ENCODE measurements at places on chromosomes 7 and 10.
A peak's percentile ranks its signal among the peaks of the same experiment; 100 is the strongest.

DNA sequence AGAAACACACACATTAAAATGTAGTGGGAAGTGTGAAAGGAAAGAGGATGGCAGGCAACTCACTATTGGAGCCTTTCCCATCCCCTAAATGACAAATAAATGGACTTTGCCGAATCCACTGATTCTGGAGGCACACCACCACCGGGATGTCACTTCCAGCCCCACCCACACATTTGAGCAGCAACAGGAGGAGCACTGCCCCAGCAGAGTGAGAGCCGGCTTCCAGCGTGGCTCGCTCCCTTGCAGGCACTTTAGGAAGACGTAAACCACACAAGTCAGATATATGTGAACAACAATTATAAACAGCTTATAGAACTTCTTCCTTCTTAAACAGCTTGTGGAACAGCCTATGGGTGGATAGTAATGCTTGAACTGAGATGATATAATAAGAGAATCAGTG lies 191.0 kb downstream of the DGKI start:
- DNase-seq = no peak

DNA sequence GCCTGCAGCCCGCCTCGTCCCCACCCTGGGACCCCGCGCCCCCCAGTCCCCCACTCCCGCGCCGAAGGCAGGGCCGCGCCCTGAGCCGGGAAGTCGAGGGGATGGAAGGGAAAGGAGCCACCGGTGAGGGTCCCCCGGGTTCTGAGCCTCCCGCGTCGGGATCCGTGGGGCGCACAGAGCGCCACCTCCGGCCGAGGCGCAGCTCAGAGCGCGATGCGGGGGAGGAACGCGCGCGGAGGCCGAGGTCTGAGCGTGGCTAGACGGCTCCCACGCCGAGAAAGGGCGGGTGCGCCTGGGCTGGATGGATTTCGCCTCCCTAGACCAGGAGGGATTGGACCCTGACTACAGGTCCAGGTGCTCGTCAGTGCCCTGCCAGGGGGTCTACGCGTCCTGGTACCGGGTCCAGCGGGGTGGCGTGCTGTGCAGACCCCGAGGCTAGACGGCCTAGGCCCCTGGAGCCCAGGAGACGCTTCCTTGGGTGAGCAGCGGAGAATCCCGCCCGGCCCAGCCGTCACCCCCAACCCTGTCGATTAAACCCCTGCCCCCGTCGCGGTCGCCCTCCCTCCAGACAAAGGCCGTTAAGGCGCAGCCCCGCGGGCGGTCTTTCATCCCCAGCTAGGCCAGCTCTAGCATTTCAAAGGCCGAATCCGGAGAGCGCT lies 986 bp upstream of the PDGFA start:
- DNase-seq = no peak

DNA sequence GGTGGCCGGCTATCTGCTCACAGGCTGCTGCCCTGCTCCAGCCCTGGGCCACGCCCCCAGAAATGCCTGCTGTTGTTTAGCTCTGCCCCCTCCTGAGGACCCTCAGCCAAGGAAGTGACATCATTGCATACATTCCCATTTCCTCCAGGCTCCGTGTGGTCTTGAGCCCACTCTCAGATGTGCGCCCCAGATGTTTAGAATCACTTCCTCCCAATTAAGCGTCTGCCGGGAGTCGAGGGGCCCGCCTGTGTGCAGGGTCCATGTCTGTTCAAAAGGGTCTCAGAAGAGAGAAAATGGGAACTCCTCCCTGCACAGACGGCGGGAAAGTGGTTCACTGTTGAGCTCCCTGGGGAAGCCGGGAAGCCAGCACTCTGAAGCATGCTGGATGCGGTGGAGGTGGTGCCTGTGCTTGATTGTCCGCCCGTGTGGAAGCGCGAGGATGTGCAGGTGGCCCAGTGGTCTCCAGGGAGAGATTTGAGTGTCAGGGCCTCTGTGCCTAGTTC lies 116.9 kb upstream of the PPIF start:
- peak; percentile 86 for DNase-seq

- no peak for DNase-seq
Observed at GRCh38 chr10:992871-993270, 4.6 kb downstream of the GTPBP4 start.

DNA sequence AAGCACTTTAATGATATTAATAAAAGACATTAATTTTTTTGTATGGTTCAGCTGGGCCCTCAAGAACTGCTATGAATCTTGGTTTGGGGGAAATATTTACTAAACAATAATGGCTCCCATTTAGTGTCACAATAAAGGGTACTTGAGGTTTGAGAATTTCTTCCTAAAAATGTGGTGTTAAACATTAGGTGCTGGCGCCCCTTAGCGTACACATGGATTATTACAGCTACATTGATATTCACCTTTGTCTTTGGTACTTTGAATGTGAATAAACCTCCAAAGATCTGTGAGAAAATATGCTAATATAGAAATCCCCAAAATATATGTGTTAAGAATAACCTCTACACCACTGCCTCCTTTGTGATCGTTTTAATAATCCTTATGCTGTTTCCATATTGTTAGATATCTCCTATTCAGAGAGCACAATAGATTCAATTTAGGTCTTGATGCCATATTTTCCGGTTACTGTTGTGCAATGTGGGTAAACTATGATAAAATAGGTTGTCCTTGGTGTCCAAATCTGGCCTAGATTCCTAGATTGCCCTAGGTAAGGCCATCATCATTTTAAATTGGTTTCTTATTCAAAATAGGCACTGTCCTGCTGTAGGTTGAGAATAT lies 161.8 kb upstream of the CACNA2D1 start:
- DNase-seq = no peak

DNA sequence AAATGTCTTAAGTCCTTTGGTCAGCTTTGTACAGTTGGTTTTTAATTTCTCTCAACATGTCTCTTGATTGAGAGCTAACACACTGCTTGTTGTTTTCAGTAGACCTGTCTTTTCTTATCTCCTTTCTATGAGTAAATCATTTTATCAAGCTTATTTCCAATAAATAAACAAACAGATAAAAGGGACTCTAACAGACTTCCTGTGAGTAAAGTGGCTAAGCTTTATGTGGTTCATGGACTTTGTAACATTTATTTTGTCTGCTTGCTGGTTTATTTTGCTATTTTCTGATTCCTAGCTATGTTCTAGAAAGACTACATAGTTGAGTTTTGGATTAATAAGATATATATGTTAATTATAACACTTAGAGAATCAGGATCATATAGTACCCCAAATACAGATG lies 27.1 kb downstream of the OR9A2 start:
- DNase-seq = no peak

GRCh38 chr10:99395750-99396445 lies 34.5 kb downstream of the GOT1 start:
- no peak for DNase-seq

- DNase-seq = peak; percentile 85
Observed at GRCh38 chr10:50610368-50610767, 13.4 kb downstream of the SGMS1 start.

GRCh38 chr10:124594240-124594639 lies 132.6 kb downstream of the LHPP start:
- no peak for DNase-seq

- peak; percentile 58 for DNase-seq
Observed at GRCh38 chr7:44565097-44565794, 8.5 kb downstream of the DDX56 start.

DNA sequence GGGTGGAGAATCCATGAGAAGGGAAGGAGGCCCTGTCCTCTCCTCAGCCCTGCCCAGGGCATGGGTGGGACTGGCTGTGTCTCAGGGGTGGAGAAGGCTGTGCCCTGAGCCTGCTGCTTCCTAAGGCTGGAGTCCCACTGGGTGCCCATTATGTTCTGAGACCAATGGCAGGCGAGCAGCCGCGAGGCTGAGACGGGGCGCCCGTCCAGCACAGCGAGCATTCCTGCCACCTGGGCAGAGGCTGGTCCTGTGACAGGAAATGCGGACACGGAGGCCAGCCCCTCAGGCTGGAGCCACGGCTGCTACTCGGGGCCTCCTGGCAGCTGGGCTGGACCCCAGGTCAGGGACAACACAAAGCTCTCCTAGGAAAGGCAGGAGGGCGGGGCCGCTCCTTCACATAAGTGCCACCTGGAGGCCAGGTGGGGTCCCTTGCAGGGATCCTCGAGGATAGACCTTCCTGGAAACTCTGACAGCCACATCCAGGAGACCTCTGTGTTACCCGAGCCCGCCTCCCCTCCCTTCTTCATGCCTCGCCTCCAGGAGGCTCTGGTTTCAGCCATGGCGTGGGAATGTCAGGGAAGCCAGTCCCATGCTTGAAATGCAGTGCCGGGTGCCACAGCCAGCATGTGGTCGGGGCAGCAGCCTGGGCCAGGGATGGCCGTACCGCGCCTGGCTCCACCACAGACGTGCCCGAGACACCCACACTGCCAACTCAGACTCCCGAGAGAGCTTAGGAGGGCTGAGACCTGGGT lies 173.9 kb downstream of the USP6NL start:
- peak; percentile 46 for DNase-seq

DNA sequence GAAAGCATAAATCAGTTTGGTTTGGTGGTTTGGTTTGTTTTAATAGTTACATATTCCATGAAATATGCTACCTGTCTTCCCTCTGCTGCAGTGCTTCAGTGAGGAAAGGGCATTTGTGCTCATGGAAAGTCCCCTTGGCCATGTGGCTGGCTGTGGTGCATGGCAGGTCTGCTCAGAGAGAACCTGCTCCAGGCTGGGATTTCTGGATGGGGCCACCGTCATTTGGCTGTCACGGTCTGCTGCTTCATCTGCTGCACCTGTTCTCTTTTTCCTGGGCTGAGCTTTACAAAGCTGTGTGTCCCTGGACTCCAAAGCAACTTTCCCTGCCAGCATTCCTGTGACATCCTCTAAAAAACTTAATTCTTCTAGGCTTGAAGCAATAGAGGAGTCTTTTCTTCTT lies 8.9 kb downstream of the CDK14 start:
- DNase-seq = peak; percentile 56

GRCh38 chr7:87702326-87702725 lies 74.1 kb downstream of the RUNDC3B start:
- DNase-seq = no peak

DNA sequence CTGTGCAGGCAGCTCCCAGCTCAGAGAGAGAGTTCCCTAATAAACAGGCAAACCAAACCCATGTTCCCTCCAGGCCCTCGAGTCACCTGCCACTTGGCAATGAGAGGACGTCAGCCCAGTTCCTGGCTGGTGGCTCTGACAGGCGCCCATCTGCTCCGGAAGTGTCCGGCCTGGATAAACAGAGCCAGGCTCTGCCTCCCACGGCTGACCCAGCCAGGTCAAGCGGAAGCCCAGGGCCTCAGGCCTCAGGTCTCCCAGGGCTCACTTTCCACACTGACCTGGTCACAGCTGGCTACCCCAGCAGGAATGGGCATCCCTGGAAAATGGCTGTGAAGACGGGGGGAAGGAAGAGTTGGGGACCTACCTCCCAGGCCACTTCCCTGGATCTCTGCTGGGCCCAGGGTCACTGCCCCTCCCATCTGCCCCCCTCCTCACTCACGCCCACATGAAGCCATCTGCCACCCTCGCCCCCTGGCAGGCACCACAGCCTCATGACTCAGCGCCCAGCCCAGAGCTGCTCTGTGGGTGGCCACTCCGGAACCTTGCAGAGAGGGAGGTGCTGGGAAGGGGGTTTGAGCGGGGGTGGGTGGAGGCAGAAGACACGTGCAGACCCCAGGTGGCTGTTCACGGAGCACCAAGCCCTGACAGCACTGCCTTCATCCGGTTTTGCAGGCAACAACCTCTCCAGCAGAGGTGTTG lies 37.4 kb upstream of the DUSP5 start:
- DNase-seq = peak; percentile 33

- DNase-seq = no peak
Observed at GRCh38 chr7:55016061-55016745, 2.6 kb upstream of the EGFR start.

GRCh38 chr10:46555366-46555712 lies 1.1 kb downstream of the GPRIN2 start:
- DNase-seq = no peak

DNA sequence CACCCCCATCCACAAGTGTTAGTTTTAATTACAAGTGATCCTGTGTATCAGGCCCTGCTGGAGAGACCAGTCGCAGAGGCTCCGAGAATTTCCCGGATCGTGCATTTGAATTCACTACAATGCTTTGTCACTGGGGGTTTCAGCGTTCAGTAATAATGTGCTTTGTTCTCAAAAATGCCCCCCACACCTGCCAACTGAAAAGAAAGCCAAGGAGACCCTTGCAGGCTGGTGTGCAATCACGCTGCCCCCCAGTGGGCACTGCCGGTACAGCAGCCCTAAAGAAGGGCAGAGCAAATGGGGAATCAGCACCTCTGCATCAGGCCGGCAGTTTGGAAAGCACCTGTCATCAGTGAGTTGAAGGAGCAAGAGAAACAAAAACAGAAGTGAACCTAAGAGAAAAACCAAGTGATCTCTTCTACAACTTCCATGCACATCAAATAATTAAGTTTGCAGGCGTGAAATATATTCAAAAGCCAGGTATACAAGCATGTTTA lies 177.6 kb downstream of the PARD3 start:
- DNase-seq = peak; percentile 81

DNA sequence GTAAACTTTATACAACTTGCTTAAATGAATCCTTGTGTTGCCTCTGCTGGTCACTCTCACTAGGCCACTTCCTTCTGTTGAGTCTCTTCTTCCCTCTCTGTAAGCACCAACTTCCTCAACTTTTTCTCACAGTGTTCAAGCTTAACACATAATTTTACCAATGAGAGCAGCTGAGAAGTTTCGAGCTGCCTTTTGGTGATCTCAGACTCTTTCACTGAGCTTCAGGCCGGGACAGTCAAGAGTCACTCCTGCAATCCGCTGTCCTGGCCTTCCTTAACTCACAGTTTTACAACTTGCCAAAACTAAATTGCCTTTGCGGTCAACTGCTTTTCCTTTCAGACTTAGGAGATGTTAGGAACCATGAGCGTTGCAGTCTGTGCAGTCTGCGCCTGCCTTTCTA lies 47.4 kb downstream of the PRPF18 start:
- peak; percentile 66 for DNase-seq

DNA sequence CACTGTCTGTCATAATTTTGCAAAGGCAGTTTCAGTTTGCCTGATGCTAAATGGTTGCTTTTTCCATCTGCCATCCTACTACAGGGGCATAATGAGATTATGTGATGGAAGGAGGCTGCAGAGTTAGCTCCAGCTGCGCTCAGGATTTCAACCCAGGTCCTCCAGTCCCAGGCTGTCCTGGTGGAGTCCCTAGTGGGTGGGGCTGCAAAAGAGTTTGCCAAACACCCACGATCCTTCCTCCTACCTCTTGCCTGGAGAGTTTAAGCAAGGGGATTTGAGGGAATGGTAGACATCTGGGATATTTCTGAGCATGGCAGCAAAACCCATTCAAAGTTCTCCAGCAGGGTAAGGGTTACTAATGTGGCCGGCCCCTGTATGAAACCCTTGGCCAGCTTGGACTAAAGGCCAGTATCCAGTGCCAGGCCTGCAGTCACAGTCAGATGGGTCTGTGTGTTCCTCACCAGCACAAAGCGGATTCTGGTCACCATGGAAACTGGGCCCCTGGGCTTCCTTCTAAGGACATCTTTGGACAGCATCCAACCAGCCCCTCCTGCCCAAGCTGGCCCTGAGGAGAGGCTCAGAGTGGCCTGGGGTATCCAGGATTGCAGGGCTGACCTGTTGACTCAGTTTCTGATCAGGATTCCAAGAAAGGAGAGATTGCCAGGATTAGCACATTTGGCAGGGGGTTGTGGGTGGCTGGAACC lies 42.7 kb upstream of the CHST3 start:
- DNase-seq = peak; percentile 85

GRCh38 chr10:28284126-28284525 lies 18.7 kb downstream of the MPP7 start:
- DNase-seq = no peak

Measured in right hindlimb (tissue), 1 donor.